Activated CD4-positive, alpha-beta memory T cell treated with anti-CD3 and anti-CD28 coated beads, Interleukin-2, amount 10 ng/mL, durations not matched to agents 7 days and 5 days (primary cell): ENCODE measurements at places on chromosomes 5 and 9.
A peak's percentile ranks its signal among the peaks of the same experiment; 100 is the strongest.

GRCh38 chr9:18689921-18690320 lies 216.0 kb downstream of the ADAMTSL1 start:
- DNase-seq = no peak

- DNase-seq = no peak
Observed at GRCh38 chr9:38338342-38339018, 54.0 kb upstream of the ALDH1B1 start.

DNA sequence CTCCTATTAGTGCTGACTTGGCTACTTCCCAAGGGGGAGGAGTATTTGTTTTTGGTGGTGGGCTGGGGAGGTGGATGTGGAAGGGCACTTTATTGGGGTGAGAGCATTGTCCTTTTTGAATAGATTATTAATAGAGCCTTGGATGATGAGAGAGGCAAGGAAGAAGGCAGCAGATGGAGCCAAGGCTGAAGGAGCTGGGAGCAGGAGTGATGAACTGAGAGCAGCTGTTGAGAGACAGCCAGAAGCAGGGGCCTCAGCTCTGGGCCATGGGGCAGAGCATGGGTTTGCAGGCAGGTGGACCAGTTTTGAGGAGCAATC lies 29.6 kb downstream of the RGS3 start:
- no peak for DNase-seq

GRCh38 chr9:33785914-33786313 lies 9.4 kb upstream of the PRSS3 start:
- DNase-seq = no peak

DNA sequence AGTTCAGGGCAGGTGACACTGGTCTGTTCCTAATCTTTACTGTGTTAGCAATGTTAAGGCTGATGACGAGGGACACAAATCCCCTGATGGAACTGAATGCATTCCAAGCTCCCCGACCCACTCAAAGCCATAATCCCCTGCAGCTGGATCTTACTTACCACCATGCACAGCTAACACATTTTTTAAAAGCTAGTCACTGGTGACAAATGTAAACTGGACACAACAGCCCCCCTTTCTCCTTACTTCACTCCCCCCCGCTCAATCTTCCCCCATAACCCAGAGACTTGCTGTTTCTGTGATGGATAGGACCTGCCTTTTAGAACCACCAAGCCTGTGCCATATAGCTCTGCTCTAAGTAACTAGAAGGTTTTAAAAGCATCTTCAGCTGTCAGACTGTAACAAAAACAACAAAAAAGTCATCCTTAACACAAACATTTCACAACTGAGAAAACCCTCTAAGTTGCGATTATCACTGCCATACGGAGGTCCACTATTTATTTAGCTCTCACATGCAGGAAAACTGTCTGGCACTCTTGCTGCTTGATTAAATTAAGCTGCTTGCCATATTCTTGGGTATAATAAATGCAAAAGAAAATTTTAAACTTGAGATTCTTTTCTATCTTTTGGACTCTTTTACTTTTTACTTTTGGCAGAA lies 44.4 kb downstream of the BNC2 start:
- no peak for DNase-seq

GRCh38 chr5:72815580-72816283 lies 729 bp upstream of the TNPO1 start:
- DNase-seq = no peak

GRCh38 chr9:31030741-31031202 lies 1353.7 kb upstream of the ACO1 start:
- no peak for DNase-seq

- DNase-seq = peak; percentile 81
Observed at GRCh38 chr5:177317959-177318377, 6.3 kb upstream of the MXD3 start.

DNA sequence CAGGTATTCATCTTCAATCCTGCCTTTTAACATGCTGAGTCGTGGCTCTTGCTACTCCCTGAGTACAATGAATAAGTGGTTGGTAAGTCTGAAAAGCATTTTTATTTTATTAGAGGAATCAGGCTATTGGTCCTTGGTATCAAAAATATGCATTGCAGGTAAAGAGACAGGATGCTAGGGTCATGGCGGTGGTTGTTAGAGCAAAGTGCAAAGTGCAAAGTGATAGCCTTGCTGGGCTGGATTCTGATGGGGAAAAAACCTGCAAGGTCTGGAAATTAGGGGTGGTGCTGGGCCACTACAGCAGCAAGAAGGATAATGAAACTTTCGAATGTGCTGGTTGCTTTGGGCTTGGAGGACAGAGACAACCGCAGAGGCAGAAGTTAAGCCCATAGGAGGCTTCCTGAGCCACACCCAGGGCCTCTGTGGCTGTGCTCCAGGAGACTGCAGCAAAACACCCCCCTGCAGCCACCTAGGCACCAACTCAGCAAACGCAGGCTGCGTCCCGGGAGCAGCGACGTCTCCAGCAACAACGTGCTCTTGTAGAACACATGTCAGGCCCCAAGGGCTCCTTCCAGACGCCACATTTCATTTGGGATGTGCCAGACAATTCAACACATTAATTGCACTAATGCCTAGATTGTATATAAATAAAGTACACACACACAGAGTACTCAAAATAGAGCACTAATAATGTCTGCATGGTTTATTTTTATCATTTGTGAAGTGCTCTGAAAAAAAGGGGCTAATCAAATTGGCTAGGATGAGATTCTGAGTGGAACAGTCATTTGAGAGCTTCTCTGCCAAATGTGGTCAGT lies 149.8 kb upstream of the RAPGEF1 start:
- DNase-seq = no peak

- DNase-seq = no peak
Observed at GRCh38 chr9:38414040-38414723, 10.1 kb downstream of the IGFBPL1 start.

DNA sequence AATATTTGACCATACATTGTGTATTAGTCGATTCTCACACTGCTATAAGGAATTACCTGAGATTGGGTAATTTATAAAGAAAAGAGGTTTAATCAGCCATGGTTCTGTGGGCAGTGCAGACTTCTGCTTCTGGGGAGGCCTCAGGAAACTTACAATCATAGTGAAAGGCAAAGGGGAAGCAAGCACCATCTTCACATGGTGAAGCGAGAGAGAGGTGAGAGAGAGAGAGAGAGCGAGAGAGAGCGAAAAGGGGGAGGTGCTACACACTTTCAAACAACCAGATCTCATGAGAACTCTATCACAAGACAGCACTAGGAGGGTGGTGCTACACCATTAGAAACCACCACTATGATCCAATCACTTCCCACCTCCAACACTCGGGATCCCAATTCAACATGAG lies 4.1 kb upstream of the GRAMD2B start:
- DNase-seq = no peak

GRCh38 chr9:96321515-96321914 lies 19.5 kb upstream of the HSD17B3 start:
- no peak for DNase-seq

DNA sequence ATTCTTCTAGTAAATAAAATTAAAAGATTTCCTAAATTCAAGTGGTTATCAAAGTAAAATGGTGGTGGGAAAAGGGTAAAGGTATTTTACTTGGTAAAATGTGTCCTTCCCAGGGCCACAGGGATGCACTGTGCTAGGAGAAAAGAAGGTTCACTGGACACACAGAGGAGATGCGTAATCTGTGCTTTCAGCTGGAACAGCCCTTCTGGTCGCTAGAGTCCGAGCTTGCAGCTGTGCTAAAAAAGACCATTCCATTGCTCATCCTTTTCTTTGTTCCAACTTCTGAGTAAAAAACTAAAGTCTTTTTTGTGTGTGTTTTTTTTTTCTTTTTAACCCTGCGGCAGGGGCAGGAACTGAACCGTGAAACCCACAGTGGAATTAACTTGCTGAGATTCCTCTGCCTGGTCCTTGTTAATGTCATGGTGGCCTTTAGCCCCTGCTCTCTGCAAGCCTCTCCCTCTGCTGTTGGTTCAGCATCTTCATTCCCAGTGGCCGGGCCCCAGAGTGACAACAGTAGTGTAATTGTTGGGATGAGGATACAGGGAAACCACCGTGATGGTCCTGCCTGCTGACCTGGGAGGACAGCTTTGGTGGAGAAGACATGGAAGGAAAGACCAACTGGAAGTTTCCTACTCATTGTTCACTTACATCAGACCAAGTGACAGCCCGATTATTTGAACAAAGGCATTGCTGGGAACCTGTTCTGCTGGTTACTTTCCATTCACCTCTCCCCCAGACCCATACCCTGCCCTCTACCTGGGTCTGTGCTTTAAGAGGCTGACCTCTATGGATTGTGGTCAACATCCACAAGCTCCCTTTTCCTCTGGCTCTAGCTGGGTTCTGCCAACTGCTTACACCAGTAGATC lies 31.9 kb upstream of the FSTL4 start:
- DNase-seq = no peak

GRCh38 chr9:97525451-97525850 lies 24.0 kb downstream of the TMOD1 start:
- DNase-seq = no peak

- no peak for DNase-seq
Observed at GRCh38 chr5:126520593-126520953, 74.4 kb downstream of the ALDH7A1 start.

- DNase-seq = no peak
Observed at GRCh38 chr5:55916986-55917385, 65.8 kb downstream of the IL31RA start.

- DNase-seq = no peak
Observed at GRCh38 chr9:106110483-106110882, 416.1 kb downstream of the TMEM38B start.

GRCh38 chr5:6719896-6720560 lies 6.8 kb downstream of the TENT4A start:
- no peak for DNase-seq

DNA sequence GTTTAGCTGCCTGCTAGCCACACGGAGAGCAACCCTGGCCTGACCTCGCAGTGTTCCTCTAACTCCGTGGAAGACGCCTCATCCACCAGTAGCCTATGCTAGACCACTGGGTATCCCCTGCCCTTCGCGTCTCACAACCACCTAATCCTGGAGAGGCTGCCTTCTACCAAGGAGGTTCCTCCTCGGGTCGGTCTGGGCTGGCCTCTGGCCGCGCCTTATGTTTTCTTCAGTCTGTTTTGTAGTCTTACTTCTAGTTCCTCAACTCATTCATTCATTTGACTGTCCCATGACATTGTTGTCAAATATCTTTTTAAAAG lies 1.6 kb upstream of the TPM2 start:
- no peak for DNase-seq

- DNase-seq = no peak
Observed at GRCh38 chr5:32692036-32692746, 18.9 kb upstream of the NPR3 start.

DNA sequence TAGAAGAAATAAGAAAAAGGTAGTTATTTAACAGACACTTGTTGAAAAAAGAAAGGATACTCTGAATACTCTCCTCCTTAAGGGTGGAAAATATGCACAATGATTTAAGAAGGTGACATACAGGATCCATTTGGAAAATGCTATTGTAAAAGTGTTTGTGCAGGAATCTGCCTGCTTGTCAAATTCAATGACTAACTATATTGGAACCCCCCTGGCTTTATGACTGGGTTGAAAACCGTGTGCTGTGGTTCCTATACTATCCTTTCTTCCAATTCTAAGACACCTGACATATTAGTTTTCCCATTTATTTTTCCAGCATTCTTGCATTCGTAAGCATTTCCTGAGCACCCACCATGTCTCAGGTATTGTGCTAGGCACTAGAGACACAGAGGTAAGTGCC lies 220.0 kb downstream of the GLIS3 start:
- DNase-seq = no peak

- DNase-seq = no peak
Observed at GRCh38 chr5:154313360-154314017, 123.0 kb downstream of the GALNT10 start.
